ENCODE measurements at places on chromosomes 4 and X.

DNA sequence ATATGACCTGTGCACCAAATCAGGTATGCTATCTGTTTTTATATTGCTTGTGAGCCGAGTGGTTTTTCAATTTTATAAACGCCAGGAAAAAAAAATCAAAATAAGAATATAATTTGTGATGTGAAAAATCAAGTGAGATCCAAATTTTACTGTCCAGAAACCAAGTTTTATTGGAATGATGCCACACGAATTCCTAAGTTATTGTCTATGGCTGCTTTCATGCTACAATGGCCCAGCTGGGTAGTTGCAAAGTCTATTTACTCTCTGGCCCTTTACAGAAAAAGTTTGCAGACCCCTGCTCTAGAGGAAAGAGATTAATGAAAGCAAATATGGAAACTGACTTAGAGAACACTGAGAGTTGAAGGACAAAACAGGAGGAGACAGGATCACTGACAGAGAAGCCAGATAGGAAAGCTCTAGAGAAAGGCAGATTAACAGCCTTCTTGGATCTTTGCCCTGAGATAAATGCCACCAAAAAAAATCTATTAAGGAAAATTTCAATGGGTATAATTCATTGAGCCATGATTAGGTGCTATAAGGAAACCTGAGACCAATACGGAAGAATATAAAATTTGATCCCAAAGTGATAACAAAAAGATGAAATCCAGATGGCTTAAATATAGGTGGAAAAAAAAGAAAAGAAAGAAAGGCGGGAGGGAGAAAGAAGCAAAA lies 29.8 kb downstream of the PRSS12 start:
- H3K27ac ChIP-seq, result no peak overlapping the region
- no peaks in the 10 kb centered on the region for H3K36me3 ChIP-seq
- H3K4me1 ChIP-seq, result no peaks in the 10 kb centered on the region
- H3K27me3 ChIP-seq, result no peaks in the 10 kb centered on the region

GRCh38 chrX:20452487-20452886 lies 185.8 kb upstream of the RPS6KA3 start:
- H3K27ac ChIP-seq, result peak overlapping the region; percentile 33
- peaks cover 5% of the 10 kb centered on the region for H3K4me1 ChIP-seq
- H3K4me3 ChIP-seq, result no peak overlapping the region

DNA sequence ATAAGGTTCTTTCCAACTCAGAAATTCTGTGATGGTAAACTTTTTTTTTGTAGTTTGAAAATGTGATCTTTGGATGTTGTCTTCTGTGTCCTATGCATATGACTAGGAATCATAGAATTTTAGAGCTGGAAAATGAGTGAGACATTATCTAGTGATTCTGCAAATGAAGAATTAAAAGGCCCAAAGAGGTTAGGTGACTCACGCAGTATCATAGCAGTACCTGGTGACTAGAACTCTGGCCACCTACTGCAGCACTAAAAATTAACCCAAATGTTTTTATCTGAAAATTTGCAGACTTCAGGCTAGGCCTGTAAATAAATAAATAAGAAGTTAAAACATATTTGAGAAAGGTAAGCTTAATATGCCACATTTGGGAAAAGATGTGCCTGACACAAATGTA lies 52.8 kb downstream of the NFKB1 start:
- H3K36me3 ChIP-seq, result peaks cover 5% of the 10 kb centered on the region
- DNase-seq, result no peak

- H3K27me3 ChIP-seq, result no peaks in the 10 kb centered on the region
- H3K4me1 ChIP-seq, result no peaks in the 10 kb centered on the region
- no peak overlapping the region for H3K27ac ChIP-seq
- no peak overlapping the region for H3K4me3 ChIP-seq
Measured at GRCh38 chr4:105014234-105014633, 132.4 kb upstream of the TET2 start.

GRCh38 chr4:143381189-143382118 lies 44.8 kb downstream of the GAB1 start:
- peak overlapping the region; percentile 17 for H3K27ac ChIP-seq
- H3K27me3 ChIP-seq, result no peaks in the 10 kb centered on the region
- no peak overlapping the region for H3K4me3 ChIP-seq
- peaks cover 10% of the 10 kb centered on the region for H3K4me1 ChIP-seq
- DNase-seq, result no peak
- H3K36me3 ChIP-seq, result no peaks in the 10 kb centered on the region

- no peaks in the 10 kb centered on the region for H3K27me3 ChIP-seq
- no peaks in the 10 kb centered on the region for H3K4me1 ChIP-seq
- no peaks in the 10 kb centered on the region for H3K36me3 ChIP-seq
- H3K27ac ChIP-seq, result no peak overlapping the region
- H3K4me3 ChIP-seq, result no peak overlapping the region
Measured at GRCh38 chr4:179437962-179438361, 1995.7 kb upstream of the AGA start.

GRCh38 chr4:183200453-183200852 lies 101.4 kb downstream of the WWC2 start:
- no peaks in the 10 kb centered on the region for H3K36me3 ChIP-seq
- H3K4me1 ChIP-seq, result no peaks in the 10 kb centered on the region
- DNase-seq, result no peak
- H3K4me3 ChIP-seq, result no peak overlapping the region
- no peaks in the 10 kb centered on the region for H3K27me3 ChIP-seq

- no peak overlapping the region for H3K4me3 ChIP-seq
- no peak for DNase-seq
- H3K27me3 ChIP-seq, result no peaks in the 10 kb centered on the region
- H3K27ac ChIP-seq, result no peak overlapping the region
Measured at GRCh38 chrX:42715701-42716262, 62.2 kb downstream of the PPP1R2C start.

DNA sequence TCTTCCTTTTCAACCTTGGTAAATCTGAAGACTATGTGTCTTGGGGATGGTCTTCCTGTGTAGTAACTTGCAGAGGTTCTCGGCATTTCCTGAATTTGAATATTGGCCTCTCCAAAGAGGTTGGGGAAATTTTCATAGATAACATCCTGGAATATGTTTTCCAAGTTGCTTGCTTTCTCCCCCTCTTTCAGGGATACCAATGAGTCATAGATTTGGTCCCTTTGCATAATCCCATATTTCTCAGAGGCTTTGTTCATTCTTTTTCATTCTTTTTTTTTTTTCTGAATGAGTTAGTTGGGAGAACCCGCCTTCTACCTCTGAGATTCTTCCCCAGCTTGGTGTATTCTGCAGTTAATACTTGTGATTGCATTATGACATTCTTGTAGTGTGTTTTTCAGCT lies 549.2 kb upstream of the AMOT start:
- H3K4me1 ChIP-seq, result no peaks in the 10 kb centered on the region
- H3K36me3 ChIP-seq, result no peaks in the 10 kb centered on the region
- no peaks in the 10 kb centered on the region for H3K27me3 ChIP-seq
- no peak for DNase-seq

- no peak for DNase-seq
- H3K36me3 ChIP-seq, result no peaks in the 10 kb centered on the region
- H3K4me1 ChIP-seq, result no peaks in the 10 kb centered on the region
- H3K27me3 ChIP-seq, result no peaks in the 10 kb centered on the region
Measured at GRCh38 chrX:29952016-29952415, 263.3 kb upstream of the MAGEB2 start.

GRCh38 chrX:53223955-53224859 lies 800 bp downstream of the KDM5C start:
- peak overlapping the region; percentile 94 for H3K27ac ChIP-seq
- DNase-seq, result peak; percentile 53
- H3K36me3 ChIP-seq, result peaks cover 12% of the 10 kb centered on the region
- peaks cover 30% of the 10 kb centered on the region for H3K4me1 ChIP-seq

GRCh38 chr4:56099378-56099786 lies 150.6 kb downstream of the CEP135 start:
- no peak overlapping the region for H3K4me3 ChIP-seq
- no peak overlapping the region for H3K27ac ChIP-seq
- no peaks in the 10 kb centered on the region for H3K36me3 ChIP-seq
- H3K27me3 ChIP-seq, result no peaks in the 10 kb centered on the region
- H3K4me1 ChIP-seq, result no peaks in the 10 kb centered on the region
- no peak for DNase-seq

GRCh38 chr4:77203380-77204197 lies 46.6 kb downstream of the CCNG2 start:
- no peak overlapping the region for H3K27ac ChIP-seq
- no peaks in the 10 kb centered on the region for H3K36me3 ChIP-seq
- H3K4me3 ChIP-seq, result no peak overlapping the region
- DNase-seq, result peak; percentile 45
- no peaks in the 10 kb centered on the region for H3K27me3 ChIP-seq

- H3K4me3 ChIP-seq, result no peak overlapping the region
- H3K27ac ChIP-seq, result no peak overlapping the region
- no peaks in the 10 kb centered on the region for H3K27me3 ChIP-seq
Measured at GRCh38 chrX:132119283-132119682, 8.5 kb downstream of the FRMD7 start.

DNA sequence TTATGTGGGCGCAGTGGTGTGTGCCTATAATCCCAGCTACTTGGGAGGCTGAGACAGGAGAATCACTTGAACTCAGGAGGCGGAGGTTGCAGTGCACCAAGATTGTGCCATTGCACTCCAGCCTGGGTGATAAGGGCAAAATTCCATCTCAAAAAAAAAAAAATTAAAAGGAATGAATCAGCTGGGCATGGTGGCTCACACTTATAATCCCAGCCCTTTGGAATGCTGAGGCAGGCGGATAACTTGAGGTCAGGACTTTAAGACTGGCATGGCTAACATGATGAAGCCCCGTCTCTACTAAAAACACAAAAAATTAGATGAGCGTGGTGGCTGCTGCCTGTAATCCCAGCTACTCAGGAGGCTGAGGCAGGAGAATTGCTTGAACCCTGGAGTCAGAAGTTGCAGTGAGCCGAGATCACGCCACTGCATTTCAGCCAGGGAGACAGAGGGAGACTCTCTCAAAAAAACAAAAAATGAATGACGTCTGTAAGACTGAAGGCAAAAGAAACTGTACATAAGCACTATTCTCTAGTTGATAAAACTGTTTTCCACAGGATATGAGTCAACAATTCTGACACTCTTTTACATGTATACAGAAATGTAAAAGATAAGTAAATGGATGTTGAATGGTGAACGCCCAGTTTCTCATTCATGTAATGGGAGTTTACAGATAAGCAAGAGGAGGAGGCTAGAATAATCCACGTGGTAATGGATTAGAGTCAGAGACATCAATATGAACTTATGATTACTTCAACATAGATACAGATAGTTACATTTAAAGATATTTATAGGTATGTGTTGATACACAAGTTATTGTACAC lies 22.2 kb downstream of the CENPC start:
- peak; percentile 41 for DNase-seq
- peaks cover 13% of the 10 kb centered on the region for H3K36me3 ChIP-seq
- H3K27ac ChIP-seq, result no peak overlapping the region
- H3K4me1 ChIP-seq, result peaks cover 7% of the 10 kb centered on the region
- no peaks in the 10 kb centered on the region for H3K27me3 ChIP-seq
- no peak overlapping the region for H3K4me3 ChIP-seq

DNA sequence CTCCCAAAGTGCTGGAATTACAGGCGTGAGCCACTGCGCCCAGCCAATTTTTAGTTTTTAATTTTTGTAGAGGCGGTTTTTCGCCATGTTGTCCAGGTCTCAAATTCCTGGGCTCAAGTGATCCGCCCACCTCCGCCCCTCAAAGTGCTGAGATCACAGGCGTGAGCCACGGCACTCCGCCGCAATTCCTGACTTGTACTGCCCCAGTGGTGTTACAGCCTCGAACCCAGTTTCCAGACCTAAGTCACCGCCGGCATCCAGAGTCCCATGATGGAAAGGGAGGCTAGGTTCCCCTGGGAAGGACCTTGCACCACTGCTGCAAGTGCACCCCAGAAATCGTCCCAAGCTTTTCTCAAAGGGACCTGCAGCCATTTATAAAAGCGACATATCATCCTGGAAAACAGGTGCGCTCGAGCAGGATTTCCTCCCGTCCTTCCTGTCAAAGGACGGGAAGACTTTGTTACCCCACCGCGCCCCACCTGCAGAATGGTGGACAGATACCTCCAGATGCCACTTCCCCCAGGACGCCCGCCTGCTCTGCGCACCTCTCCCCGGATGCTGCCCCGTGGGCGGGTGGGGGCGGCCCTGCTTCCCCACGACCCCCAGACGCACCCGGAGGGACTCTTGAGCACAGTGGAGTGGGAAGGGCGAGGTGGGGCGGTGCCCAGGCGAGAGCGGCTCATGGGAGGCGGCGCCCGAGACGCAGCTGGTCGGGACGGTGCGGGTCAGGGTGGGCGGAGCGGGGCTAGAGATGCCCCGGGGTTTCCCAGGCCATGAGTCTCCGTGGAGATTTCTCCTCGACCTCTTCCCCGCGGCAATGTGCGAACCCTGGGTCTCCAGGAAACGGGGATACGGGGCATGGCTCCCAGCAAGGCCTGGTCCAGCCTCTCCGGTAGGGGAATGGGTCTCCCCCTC lies 947 bp upstream of the RPL10 start:
- peak; percentile 56 for DNase-seq
- H3K36me3 ChIP-seq, result peaks cover 25% of the 10 kb centered on the region
- H3K4me3 ChIP-seq, result peak overlapping the region; percentile 95
- peaks cover 25% of the 10 kb centered on the region for H3K4me1 ChIP-seq

DNA sequence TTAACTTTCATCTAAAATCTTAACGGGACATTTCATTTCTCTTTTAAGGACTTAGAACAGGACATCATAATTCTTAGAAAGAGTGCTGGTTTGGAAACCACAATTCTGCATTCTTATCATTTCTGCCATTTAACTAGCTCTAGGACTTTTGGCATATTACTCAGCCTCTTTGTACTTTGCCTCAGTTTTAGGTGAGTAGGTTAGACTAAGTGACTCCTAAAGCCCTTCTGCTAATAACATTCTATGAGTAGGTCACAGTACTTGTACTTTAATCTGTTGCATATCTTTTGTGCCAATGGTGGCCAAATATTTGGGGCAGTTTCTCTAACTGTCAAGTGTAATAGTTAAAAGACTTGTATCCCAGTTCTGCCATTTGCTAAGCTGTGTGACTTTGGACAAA lies 115.4 kb upstream of the NUDT6 start:
- no peak overlapping the region for H3K27ac ChIP-seq
- no peaks in the 10 kb centered on the region for H3K36me3 ChIP-seq
- no peaks in the 10 kb centered on the region for H3K27me3 ChIP-seq
- no peaks in the 10 kb centered on the region for H3K4me1 ChIP-seq
- no peak overlapping the region for H3K4me3 ChIP-seq
- DNase-seq, result no peak

DNA sequence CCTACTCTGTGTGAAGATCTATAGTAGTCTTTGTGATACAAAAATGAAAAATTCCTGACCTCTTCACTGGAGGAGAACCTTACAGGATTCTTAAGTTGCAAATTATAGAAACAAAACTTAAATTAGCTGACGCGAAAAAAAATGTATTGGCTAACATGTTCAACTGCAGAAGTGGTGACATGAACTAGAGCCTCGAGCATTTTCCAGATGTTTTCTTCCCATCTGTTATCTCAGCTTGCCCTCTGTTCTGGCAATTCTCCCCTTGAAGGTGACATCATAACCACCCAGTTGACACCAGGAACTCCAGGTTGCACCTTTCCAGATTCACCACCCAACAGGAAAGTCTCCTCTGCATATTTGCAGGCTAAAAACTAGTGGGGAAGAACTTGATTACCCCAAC lies 222.4 kb downstream of the KDR start:
- H3K4me1 ChIP-seq, result no peaks in the 10 kb centered on the region
- H3K4me3 ChIP-seq, result no peak overlapping the region
- DNase-seq, result no peak

GRCh38 chrX:53550756-53551463 lies 116.7 kb upstream of the HSD17B10 start:
- H3K4me1 ChIP-seq, result peaks cover 19% of the 10 kb centered on the region
- H3K27ac ChIP-seq, result no peak overlapping the region
- DNase-seq, result no peak
- no peaks in the 10 kb centered on the region for H3K27me3 ChIP-seq
- H3K4me3 ChIP-seq, result no peak overlapping the region

- no peak overlapping the region for H3K27ac ChIP-seq
- peaks cover 7% of the 10 kb centered on the region for H3K4me1 ChIP-seq
Measured at GRCh38 chr4:10466161-10466560, 8.9 kb upstream of the ZNF518B start.
